Sigmoid colon (tissue), 7 donors: ENCODE measurements at places on chromosomes 6 and 20.

DNA sequence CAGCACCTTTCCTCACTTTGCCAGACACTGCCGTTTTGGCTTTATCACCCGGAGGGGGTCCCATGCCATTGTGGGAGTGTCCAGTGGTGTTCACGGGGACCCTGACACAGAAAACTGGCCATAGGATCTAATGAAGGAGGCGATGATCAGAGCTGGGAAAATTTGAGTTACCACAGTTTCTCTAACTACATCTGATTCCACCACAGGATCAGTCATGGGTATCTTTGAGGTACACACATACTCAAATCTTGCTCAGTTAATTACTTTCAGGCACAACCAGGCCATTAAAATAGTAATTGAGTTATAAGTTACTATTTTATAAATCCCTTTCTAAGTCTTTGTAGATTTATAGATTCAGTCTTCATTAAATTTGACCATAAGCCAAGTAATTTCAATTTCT, 215.1 kb downstream of the PRL start:
- DNase-seq, result no peak

GRCh38 chr6:17466707-17467106, 73.3 kb downstream of the CAP2 start:
- no peak for DNase-seq

DNA sequence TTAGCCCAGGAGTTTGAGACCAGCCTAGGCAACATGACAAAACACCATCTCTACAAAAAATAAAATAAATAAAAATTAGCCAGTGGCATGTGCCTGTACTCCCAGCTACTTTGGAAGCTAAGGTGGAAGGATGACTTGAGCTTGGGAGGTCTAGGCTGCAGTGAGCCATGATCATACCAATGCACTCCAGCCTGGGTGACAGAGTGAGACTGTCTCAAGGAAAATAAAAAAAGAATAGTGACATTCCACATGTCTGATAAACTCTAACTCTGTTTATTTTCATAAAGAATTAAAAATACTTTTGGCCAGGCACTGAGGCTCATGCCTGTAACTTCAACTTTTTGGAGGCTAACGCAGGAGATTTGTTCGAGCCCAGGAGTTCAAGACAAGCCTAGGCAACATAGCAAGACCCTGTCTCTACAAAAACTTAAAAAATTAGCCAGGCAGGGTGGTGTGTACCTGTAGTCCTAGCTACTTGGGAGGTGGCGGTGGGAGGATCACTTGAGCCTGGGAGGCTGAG, 115.1 kb downstream of the GJA1 start:
- no peak for DNase-seq

- DNase-seq, result peak; percentile 2
Observed at GRCh38 chr6:158774717-158775449, 44.3 kb downstream of the EZR start.

DNA sequence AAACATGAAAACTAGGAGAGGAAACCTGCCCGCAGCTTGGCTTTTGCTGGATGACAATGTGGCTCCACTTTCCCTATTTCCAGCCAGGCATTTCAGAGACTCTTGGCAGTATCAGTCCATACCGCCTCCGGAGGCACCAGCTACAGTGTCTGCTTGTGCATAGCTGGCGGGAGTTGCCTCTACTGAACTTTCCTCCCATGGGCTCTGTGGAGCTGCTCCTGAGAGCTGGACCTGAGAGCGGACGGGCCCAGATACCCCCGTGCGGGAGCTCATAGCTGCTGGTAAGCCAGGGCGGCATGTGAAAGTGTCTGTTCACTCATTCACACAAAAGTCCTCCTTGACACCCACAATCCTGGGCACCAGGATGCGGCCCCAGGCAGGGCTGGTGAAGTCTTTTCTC, 130.3 kb upstream of the PMEPA1 start:
- DNase-seq, result no peak

- DNase-seq, result no peak
Observed at GRCh38 chr20:53896647-53897046, 173.7 kb downstream of the BCAS1 start.
